NCI-H510A (cell line): ENCODE measurements at places on chromosomes 5 and 9.

DNA sequence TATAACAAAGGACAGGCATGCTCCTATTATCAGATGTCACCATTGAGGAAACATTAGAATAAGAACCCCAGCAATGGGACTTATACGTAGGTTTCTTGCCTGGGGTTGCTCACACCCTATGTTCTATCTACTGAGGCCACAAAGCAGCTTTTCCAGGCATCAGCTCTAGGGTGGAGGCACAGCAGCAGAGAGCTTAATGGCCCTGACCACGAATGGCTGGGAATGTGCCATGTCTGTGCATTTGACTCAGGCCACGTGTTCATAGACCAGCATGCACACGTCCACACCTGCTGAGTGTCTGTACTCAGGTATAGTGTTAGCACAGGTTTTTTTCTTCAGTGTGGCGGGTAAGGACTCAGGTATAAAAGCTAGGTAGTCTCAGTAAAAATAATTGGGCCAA is 129.4 kb downstream of the AOPEP start:
- no peak for DNase-seq

DNA sequence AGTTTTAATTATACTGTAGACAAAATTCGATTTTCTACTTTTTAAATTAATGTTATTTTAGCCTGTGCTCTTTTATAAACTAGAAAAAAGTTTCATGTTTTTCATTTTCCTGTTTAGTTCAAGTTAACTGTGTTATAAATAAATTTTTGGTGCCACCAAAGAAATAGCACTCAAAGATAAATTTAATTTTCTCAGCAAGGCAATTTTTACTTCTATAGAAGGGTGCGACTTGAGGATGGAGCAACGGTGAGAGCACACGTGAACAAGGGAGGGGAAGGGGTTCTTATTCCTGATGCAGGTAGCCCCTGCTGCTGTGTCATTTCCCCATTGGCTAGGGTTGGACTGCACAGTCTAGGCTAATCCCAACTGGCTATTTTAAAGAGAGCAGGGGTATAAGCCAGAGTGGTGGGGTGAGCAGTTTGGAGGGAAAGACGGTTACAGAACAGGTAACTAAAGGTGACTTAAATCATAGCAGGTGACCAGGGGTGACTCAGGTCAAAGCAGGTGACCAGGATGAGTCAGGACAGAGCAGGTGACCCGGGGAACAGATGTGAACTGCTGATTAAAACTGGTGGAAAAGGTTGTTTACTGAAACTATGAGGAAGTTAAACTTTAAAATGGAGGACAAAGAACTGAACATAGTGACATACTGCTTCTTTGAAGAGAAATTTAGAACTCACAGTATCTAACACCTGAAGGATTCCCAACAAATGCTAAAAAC is 104.6 kb upstream of the GPBP1 start:
- DNase-seq, result no peak

GRCh38 chr5:108884736-108885135 is 137.0 kb downstream of the FER start:
- no peak for DNase-seq

DNA sequence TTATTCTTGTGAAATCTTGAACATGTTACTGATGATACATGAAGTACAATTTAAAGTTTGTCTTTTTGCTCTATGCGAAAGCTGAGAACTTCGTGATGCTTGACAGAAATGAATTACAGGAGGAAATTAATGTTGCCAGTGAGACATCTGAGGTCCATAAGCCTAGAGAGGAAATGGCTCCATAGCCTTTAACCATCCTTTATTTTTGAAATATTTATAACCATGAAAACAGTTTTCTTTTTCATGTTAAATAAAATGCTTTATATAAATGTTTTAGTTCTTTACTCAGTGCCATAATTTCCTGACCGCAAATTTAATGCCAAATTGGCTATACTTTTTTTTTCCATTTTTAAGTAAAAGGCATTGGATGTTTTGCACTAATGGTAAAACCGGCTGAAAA is 29.1 kb downstream of the F2RL2 start:
- DNase-seq, result no peak

- no peak for DNase-seq
Observed at GRCh38 chr9:14348123-14348372, 34.1 kb upstream of the NFIB start.

GRCh38 chr9:134623258-134624066 is 18.1 kb upstream of the COL5A1 start:
- no peak for DNase-seq

DNA sequence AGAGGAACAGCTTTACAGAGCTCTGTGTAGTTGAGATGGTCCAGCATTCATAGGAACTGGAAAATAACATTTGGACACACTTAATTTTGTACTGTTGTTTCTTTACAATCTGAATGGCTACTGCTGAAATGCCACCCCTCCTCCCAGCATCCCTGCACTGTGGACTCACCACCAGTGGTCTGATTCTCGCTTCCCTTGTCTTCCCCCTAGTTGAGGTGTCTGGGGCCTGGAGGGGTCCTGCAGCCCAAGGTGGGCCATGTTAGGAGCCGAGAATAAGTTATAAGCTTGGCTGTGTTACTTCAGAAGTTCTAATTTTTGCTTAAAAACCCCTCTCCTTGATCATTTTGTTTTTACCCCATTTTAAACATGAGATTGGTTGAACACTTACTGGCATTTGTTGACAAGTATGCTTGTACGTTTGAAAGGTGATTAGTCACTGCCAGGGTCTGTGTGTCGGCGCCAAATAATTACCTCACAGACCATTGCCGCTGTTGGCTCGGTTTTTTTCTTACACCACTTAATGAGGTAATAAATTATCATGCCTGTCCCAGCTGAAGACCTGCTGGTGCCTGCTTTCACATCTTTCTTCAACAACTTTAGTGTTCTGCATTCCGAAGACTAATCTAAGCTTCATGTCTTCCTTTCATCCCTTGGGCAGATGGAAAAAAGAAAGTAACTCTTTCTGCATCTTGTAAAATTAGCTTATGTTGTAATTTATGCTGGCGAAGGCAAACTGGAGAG is 65.8 kb downstream of the MCCC2 start:
- DNase-seq, result no peak

- no peak for DNase-seq
Observed at GRCh38 chr9:21836437-21837161, 34.2 kb downstream of the MTAP start.

GRCh38 chr5:21398511-21398910 is 1410.5 kb upstream of the CDH18 start:
- DNase-seq, result peak; percentile 74

DNA sequence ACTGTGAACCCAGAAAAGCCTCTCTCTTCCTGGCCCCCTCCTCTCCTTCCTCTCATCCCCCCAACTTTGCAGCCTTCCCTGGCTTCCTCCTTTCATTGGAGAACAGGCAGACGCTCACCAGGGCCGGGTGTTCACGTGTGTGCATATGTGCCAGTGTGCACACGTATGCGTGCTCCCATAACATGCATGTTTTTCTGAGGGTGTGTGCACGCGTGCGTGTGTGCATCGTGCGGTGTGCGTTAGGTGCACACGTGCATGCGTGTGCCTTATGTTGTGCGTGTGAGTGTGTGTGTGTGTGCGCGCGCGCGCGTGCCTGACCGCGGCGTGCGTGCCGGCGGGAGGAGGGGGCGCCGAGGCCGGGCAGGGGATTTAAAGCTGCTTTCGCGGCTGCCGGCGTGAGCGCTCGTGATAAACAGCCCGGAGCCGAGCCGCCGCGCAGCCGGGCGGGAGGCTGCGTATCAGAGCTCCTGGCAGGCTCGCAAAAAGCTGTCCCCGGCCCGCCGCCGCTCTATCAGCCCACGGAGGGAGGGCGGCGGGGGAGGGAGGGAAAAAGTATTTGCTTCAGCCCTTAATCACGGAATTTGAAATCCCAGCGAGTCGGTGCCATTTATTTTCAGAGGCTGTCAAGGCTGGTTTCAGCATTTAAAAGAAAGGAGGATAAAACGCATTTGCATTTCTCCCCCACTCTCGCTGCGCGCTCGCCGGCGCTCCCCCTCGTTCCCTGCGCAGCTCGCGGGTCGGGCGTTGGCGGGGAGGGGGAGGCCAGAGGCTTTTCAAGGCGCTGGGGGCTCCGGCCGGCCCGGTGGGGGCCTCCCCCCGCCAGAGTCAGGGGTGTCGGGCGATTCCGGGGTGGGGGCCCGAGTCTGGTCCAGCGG is 183.9 kb downstream of the C9orf50 start:
- DNase-seq, result no peak

- no peak for DNase-seq
Observed at GRCh38 chr5:612498-613424, 621 bp downstream of the CEP72 start.

DNA sequence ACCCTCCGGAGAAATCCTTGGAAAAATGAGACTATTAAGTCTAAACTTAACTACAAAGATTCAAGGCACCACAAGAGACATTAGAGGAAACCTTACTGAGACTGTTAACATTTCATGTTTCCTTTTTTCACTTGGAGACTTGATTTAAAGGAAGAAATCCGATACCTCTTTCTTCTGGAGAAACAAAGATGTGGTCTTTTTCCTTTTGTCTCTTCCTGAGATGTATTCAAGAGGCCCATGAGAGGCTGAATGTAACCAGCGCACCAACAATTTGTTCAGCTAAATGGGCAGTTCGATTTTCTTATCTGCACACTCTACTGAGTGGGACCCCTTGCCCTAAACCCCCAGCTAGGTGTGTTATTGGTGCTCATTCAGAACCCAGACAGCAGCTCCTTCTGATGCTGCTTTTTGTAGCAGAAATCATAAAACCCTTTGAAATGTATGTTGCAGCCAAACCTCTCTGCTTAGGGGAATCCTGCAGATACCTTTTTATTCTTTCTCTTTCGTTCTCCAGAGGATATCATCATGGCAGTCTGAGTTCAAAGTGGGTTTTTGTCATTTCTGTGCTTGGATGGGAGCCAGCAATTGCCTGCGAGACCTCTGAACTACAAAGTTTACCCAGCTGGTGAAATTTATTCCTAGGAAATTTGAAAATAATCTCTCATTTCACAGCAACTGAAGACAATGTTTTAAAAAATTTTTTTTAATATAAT is 41.9 kb upstream of the ACTBL2 start:
- DNase-seq, result no peak

DNA sequence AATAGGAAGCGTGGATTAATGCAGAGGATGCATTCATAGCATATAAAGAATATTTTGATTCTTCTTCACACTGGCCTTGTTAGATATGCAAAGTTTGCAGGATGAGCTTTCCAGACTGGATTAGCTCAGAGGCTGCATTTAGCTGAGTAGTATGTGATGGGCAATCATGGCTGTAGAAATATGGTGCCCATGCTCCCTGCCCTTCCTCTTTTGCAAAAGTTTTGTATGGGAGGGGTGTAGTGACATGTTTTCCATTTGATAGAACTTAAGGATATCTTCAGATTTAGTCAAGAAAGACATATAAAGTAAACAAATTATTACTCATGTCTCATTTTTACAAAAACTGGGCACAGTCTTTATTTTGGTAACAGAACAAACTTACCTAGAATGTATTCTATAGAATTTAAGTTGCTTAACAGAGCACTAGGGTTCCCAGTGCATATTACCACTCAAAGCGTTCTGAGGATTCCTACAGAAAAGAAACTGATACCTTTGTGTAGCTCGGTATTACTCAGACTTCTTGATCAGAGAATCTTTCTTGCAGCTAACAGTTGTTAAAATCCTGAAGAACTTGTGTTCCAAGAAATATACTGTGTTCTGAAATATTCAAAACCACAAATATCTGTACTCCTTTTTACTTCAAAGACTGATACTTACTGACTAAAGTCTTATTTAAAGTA is 9.8 kb downstream of the GTF3C4 start:
- no peak for DNase-seq

DNA sequence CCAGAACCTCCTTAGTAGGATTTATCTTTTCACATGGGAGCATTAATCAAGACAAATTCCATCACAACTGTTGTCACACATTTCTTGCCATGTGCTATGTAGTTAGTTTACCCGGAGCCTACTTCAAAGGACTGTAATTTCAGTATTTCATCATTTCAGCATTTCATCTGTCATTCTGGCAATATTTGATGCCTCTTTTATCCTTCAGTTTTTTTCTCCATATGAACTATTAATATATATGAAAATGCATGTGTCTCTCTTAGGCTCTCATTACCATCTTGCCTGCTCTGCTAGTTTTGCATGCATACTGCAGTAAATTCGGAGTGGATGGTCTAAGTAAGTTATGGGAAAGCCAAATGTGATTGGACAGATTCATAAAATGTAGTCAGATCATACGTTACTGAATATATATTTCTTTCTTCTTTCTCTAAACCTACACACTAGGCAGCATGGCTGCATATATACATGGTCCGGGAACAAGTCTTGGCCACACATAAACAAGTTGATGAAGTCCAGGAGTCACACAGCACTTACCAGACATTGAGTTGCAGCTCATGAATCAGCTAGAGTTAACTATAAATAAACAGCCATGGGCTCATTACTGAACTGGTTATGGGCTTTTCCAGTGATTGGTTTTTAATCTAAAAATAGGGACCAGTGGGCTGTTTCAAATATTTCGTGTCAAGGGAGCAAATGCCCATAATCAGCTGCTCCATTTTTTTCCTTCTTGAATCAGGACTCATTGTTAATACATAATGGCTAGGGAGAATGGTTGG is 46.6 kb downstream of the SPATA31D1 start:
- no peak for DNase-seq

DNA sequence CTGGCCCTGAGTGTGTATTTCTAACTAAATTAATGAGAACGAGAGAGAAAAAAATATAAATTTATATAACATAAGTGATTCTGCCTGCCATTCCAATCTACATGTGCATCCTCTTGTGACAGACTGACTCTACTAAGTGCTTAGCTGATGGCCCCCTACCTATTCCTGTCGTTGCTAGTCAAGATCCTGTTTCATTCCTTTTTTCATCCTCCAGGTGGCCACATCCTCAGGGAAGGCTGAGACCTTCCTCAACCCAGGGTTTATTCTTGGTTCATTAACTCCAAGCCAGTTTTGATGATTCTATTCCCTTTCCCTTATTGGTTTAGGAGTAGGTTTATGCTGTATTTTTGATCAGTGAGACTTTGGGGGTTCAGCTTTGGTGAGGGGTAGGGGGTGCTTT is 201.3 kb downstream of the C9orf152 start:
- DNase-seq, result no peak

DNA sequence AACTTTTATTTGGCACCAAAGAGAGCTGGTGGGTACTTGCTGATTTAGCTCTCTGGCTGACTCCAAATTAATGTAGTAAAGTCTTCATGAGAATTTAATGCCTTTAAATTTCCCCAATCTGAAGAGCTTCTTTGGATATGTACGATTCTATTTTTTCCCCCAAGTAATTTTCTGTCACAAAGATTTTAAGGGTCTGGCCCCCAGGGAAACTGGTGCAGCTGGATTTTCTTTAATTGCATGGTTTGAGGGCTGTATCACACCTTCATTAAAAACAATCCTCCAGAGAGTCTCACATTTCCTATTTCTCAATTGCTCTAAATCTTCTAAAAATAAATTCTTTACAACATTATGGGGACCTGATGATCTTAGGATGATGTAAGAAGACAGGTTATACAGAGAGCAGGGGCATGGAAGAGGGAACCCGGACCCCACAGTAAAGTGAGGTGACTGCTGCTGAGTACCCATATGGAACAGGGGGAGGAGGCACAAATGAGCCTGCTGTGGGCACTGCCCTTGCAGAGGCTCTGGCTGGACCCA is 158.9 kb downstream of the ENTREP1 start:
- no peak for DNase-seq

DNA sequence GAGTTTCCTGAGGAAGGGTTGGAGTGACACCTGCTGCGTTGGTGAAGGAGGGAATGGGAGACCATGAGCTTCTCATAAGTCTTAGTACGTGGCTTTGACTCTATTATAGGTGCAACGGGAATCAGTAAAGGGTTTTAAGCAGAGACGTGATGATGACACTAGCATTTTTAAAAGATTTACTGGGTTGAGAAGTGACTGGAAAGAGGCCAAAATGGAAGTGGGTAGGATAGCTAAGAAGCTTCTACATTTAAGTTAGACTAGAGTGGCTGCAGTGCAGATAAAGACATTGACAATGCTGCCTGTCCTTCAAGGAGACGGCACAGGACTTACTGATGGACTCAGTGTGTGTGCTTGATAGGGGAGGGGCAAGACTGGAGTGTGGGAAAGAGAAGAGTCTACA is 6.2 kb downstream of the GAPT start:
- DNase-seq, result no peak
